ENCODE measurements at places on chromosomes 4 and X. TPM values are rescaled to one million over a fixed set of nuclear protein-coding genes. Genes with fewer than 3 reads are reported as not detected.
A peak's percentile ranks its signal among the peaks of the same experiment; 100 is the strongest.

- DNase-seq: no peak
Observed at GRCh38 chr4:48071191-48071590, 54.6 kb downstream of the NIPAL1 start.

DNA sequence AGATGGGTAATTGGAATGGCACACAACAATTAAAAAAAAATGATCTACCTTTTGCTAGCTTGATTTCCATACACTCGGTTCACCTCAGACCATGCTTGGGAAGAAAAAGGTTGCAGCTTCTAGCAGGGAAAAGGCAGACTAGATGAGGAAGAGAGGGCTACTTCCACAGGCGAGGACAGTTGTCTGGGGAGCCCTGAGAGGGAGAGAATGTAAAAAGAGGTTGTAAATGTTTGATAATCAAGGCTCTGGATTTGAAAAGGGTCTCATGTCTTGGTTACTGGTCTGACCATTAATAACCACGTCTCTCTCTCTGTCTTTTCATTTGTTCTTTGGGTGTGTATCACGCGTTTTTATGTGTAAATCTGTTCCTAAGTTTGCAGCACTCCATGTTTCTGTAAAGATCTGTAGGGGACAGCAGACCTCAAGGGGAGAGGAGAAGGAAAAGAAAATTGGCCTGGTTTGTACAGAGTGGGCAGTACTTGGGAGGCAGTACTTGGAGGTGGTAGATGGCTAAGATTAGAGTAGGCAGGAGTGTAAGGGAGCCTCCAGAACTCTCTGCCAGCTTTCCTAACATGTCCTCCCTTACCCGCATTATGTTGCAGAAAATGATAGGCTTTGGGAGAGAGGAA is 750 bp downstream of the ARMCX5 start:
- no peak for DNase-seq

The SLC25A4 gene
- total RNA-seq: 7.2 TPM

The PLP2 gene
- total RNA-seq: 146 TPM

The SPANXD gene
- total RNA-seq: not detected

DNA sequence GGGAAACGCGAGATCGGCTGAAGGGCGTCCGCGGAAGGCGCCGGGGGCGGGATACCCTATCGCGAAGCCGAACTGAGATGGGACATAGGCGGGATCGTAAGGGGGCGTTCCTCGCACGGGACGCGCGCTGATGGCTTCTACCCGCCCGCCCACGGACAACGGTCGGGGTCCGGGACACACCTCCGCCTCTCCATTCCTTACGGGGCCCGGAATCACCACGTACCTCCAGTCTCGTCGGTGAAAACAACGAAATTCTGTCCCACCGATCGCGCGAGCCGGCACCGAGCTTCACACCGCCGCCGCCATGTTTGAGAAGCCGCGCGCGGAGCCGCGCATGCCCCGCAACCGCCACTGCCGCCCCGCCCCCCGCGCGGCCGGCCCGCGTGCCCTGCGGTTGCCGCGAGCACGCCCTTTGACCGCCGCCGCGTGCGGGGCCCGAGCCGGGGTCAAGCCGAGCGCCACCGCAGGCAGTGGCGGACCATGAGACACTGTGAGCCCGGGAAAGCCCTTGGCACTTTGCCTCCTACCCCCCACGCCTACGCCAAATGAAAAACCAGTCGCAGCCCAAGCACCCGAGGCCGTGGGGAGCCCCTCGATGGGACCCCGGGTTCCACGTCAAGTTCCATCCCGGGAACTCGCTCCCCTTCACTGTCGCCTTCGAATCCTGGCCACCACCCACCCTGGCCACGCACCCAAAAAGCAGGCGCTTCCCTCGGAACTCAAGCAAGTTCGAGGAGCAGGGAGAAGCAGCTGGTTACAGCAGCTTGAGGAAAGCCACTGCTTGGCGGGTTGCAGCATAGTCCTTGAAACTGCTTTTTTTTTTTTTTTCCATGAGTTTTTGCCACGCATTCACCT is at the start of gene SCML2:
SCML2 (minus strand) TSS at position 320 of the 855 bp plus-strand sequence. CDS start 20,617 bp downstream, outside the sequence.
- DNase-seq: peak; percentile 15

- peak; percentile 9 for DNase-seq
Observed at GRCh38 chrX:10015723-10016518, 48.8 kb downstream of the CLDN34 start.

The EXOC1L gene
- not detected for total RNA-seq

DNA sequence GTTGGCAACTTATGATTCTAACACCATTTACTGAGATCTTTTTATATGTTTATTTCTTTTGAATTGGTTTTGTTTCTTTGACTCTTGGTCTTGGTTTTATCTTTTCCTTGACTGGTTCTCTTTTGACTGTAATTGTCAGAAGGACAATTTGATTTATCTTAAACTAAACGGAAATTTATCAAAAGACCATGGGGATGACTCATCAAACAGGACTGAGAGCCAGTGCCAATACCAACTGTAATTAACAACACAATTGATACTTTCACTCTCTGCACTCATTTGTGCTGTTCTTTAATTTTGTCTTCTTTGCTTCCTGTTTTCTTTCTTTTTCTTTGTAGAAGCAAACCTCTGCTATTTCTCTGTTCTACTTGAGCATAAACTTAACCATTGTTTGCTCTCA is 776.8 kb downstream of the CCSER1 start:
- DNase-seq: no peak

The FGFBP1 gene
- total RNA-seq: not detected

The PLRG1 gene
- 81.8 TPM for total RNA-seq

- DNase-seq: no peak
Observed at GRCh38 chr4:1768367-1769034, 24.6 kb upstream of the FGFR3 start.

DNA sequence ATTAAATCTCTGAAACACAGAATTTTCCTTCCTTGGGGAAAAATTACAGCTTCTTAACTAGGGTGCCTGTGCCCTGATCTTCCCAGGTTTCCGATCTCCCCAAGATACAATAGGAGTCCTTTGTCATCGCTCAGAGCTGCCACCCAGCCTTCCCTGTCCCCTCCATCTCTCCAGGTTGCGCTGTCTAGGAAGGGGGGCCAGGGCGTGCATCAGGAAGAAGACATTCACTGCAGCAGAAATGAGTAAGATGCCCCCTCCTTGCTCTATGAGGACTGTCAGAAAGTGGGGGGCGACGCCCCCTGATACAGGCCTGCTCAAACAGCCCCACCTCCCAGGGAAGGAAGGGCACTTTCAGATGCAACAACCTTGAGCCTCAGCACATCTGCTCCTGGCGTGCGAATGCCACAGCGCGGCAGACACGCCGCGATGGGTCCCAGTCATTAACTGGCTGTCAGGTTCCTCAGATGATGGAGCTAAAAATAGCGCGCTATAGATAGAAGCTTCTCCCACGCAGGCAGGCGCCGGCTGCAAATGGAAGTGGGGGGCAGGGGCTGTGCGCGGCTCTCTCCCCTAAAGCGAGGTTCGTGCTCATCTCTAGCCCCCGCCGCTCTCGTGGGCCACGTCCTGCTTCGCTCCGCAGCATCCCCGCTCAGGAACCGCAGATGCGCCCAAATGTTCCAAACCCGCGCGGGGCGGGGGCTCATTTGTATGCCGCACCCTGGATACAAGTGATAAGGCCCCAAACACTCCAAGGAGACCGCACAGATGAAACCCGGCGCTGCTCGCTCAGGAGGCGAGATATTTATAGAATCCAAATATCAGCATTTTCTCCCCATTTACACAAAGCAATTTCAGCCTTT is 57.6 kb upstream of the LGI2 start:
- no peak for DNase-seq

The CXCL8 gene
- total RNA-seq: 4.6 TPM

- no peak for DNase-seq
Observed at GRCh38 chr4:122712782-122713181, 19.7 kb upstream of the BBS12 start.

The SPANXN4 gene
- total RNA-seq: not detected

The GAB1 gene
- 0.26 TPM for total RNA-seq

GRCh38 chr4:48114412-48114811 is 19.6 kb downstream of the TXK start:
- DNase-seq: no peak

The HSFX3 gene
- not detected for total RNA-seq

DNA sequence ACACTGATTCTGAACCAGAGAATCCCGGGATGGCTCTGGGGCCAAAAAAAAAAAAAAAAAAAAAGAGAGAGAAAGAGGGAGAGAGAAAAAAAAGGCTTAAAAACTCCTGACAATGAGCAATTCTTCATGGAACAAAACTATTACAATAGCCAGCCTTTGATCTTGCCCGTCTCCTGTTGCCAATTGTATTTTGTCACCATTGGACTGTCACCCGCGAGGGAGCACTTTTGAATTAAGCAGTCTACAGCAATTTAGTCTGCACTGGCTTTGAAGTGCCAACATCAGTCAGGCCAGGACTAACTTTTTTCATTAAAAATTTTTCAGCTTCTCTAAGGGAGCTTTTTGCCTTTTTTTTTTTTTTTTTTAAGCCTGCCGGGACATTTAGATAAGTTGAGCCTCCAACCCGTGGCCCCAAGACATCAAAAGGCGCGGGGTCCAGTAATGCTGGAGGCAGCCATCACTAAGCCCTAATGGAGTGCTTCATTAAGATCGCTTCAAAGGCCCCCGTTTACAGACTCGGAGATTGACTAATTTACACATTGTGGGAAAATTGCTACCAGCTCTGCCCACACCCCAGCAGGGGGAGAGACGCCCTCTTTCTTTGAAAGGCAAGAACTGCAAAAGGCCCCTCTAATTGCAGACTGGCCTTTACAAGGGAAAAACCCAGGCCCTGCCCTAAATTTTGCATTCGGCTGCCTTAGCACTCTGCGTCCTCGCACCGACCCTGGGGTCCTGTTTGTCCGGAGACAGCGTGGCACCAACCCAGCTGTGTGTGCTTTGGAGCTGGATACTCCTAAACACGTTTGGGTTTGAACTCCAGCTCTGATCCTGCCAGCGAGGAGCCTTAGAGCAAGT is 98.1 kb upstream of the MSX1 start:
- no peak for DNase-seq

DNA sequence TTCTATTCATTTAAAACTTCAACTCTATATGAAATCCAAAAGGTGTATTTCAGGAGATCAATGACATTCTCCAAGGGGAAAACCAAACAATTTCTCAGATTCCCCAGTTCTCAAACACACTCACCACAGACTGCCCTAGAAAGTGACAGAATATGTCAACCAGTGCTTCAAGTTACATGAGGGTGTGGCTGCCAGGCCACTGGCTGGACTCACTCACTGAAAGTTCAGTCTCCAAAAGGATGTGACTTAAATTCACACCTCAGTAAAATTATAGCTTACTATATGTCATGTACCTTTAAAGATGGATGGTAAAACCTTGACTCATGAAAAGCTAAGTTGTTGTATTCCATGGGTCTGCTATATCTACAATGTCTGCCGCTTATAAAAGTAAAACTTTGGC is 7.3 kb downstream of the INPP4B start:
- DNase-seq: no peak

- DNase-seq: peak; percentile 26
Observed at GRCh38 chrX:11558972-11559371, 106.7 kb downstream of the ARHGAP6 start.

- DNase-seq: no peak
Observed at GRCh38 chr4:106801386-106801785, 234.7 kb downstream of the DKK2 start.

The SMIM43 gene
- total RNA-seq: not detected

The NDST4 gene
- total RNA-seq: not detected

GRCh38 chr4:112706840-112707207 is 69.9 kb downstream of the LARP7 start:
- DNase-seq: no peak

DNA sequence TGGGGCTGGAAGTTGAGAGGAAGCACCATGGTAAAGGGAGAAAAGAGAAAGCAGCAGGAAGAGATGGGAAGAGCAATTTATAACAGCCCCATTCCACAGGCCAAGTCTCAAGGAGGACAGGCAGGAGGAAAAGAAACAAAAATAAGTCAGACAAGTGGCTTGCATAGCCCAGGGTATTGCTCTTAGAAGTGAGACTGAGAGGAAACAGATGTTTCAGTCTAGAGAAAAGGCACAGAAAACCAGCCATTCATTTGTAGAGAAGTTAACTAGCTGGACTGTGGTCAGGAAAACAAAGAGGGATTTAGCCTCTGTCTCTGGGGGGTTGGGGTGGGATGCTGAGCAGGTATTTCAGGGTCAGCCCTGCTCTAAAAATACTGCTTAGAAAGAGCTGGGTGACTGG is 175.0 kb upstream of the ARHGEF9 start:
- no peak for DNase-seq

DNA sequence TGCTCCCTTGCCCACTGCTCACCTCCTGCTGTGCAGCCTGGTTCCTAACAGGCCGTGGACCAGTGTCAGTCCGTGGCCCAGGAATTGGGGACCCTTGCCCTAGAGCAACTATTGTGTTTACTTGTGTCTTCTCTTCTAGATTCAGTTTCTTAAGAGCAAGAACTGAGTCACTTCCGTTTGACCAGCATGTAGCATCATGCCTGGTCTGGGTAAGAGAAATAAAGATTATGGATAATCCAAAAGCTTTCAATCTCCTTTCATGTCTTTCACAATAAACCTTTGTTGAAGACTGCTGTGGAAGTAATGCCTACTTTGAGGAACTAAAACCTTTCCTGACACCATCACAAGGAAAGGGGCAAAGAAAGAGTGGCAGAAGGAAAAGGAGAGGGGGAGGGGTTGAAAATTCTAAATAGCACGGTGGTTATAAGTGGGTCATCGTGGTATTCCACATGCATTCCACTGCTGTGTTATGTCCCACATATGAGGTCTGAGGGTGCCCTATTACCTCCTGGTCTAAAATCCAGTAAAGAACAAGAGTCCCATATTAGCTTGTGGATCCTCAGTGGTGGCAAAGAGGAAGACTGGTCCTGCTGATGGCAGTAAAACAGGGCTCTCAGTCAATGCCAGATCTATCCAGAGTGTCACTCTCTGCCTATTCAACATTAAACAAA is 133.4 kb downstream of the RASL11B start:
- no peak for DNase-seq

DNA sequence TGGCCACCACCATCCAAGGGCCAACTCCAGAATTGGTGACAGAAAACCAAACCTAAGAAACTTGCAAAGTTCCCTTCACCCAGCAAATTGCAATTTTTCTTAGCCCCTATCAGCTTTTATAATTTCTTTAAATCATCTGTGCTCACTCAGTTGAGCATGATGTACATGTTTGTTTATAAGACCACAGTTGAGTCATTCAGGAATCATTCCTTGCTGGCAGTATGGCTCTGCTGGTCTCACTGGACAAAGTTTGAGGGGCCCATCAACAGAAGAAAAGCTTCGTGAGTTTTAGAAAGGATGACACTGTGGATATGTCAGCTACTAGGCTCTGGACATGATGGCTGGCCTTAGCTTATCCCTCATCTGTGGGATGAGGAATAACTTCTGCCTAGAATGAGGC is 4.0 kb downstream of the TRPC5 start:
- no peak for DNase-seq

DNA sequence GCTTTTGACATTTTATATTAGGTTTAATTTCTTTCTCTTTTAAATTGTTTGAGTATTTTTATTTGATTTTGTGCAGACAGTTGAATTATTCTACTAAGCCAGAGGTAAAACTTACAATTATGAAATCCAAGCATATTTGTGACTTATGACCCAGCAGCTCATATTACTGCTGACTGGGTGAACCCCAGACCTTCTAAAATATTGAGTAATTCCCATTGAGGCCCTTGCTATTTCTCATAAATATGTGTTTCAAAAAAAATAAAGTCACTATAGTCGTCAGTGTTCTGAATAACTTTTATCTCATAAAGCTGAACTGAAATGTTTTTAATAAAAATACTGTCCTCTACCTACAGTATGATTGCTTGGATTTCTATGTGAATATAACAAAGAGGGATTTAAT is 303.1 kb downstream of the IQCM start:
- no peak for DNase-seq

The COPS4 gene
- 24.6 TPM for total RNA-seq

GRCh38 chr4:38804654-38805295 is at the start of gene TLR1:
Gene TLR1 (minus strand): TSS chr4:38804791. CDS start chr4:38798831, 5,960 bp downstream.
- DNase-seq: peak; percentile 65

GRCh38 chrX:116449156-116449555 is 12.8 kb downstream of the SLC6A14 start:
- no peak for DNase-seq

The LRAT gene
- total RNA-seq: not detected

Data from CD4-positive, alpha-beta memory T cell (primary cell).